ENCODE measurements at places on chromosomes 4 and X.

DNA sequence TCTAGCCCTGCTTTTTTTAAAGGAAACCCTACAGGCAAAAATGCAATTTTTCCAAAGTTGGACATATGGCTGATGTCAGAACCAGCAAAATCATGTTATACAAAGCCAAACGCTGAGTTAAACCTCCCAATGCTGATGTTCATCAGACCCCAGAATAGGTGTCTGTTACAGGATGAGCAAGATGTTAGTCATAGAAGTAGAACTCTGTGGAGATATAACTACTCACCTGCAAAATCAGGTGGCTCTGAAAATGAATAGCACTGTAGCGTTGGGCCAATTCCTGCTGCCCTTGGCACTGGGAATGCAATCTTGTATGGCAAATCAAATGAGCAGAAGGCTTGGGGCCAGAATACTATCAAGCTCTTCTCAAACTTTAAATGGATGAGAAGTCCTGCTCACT lies 634.1 kb downstream of the RPA4 start:
- no peak for DNase-seq

DNA sequence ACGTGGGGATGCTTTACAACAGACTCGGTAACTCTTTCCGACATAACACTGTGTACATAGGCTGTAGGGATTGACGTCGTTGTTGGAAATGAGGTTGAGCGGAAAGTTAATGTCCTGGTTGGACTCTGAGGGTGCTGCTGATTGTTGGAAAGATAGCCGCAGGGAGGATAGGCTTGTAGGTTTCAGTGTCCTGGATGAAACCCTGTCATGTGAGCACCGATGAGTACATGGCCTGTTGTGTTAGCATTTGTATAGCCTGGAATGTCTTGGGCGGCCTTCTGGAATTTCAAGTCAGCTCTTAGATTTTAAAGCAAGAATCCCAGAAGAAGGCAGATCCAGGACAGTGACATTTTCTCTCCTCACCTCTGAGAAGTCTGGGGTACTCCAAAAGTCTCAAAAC lies 63.3 kb downstream of the TBC1D14 start:
- no peak for DNase-seq

DNA sequence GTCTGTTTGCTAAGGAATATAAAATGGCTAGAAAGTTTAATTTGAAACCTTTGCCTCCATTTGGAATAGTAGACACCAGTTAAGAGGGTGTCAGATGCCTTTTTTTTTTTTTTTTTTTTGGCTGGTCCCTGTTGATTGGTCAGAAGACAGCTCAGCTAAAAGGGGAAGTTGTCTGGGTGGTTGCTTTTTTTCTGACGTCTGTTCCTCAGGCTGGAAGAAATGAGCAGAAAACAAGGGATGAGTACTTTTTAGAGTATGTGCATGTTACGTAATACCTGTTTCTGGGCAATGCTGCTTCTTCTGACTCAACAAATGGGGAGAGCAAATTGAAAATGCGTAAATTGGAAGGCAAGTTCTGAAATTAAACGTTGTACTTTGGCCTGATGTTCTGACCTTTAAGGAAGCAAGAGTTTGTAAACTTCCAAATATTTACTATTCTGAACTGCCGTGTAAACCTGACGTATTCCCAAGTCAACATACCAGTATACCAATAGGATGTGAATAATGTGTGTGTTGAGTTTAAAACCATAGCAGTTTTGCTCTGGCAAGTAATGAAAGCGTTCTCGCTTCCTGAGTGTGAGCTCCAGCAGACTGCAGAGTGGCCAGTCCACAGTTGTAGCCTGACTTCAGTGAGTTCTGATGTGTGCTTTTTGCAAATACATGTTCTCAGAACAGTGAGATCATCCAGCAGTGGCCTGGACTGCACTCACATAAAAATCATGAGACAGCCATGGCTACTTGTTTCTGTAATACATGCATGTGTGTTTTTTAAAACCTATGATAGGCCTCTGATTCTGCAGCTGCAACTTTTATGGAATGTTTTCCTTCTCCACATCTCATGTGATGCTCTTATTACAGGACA lies 1.7 kb downstream of the SAT1 start:
- no peak for DNase-seq

DNA sequence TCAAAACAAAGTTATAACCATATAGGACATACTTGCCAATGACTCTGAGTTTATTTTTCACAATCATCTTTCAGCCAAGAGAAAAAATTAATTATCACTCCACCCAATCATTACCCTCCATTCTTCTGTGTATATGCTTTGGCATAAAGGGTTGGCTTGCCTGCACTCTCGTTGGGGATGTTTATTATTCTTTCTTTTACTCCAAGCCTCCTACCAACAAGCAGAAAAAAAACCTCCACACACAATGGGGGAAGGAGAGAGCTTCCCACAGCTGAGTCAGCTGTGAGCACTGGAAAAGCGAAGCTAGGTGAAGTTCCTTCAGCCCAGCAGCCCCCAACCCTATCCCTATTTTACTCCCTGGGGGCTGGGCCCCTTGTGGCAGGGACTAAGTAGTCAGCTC lies 1.5 kb downstream of the OPHN1 start:
- no peak for DNase-seq

GRCh38 chrX:16786791-16787735 lies 797 bp downstream of the TXLNG start:
- no peak for DNase-seq
